ENCODE measurements at places on chromosomes 16 and 17. TPM values are rescaled to one million over a fixed set of nuclear protein-coding genes. Genes with fewer than 3 reads are reported as not detected.

HSD11B2 gene
- 4.6 TPM for total RNA-seq

NPIPA8 gene
- not detected for total RNA-seq

EPX gene
- not detected for total RNA-seq

PPP1R27 gene
- total RNA-seq: not detected

TBC1D3E gene
- not detected for total RNA-seq

AOC2 gene
- total RNA-seq: 0.68 TPM

GRIN2A gene
- total RNA-seq: under 0.01 TPM

LGALS9B gene
- 0.50 TPM for total RNA-seq

RHOT2 gene
- total RNA-seq: 47.8 TPM

TAT gene
- 0.07 TPM for total RNA-seq

TEKT3 gene
- total RNA-seq: not detected

TIGD7 gene
- 7.9 TPM for total RNA-seq

SOCS1 gene
- total RNA-seq: 1.9 TPM

PROCA1 gene
- total RNA-seq: under 0.01 TPM
